ENCODE measurements at places on chromosomes 1 and 21. TPM values are rescaled to one million over a fixed set of nuclear protein-coding genes. Genes with fewer than 3 reads are reported as not detected.
A peak's percentile ranks its signal among the peaks of the same experiment; 100 is the strongest.

- no peak for DNase-seq
Measured at GRCh38 chr1:78408810-78409209, 82.0 kb upstream of the PTGFR start.

GRCh38 chr1:113205980-113206766 is 133.2 kb downstream of the LRIG2 start:
- DNase-seq, result no peak

- DNase-seq, result no peak
Measured at GRCh38 chr1:111470596-111470995, 3.2 kb upstream of the C1orf162 start.

GRCh38 chr1:150018165-150018564 is 7.6 kb upstream of the OTUD7B start:
- DNase-seq, result no peak

DNA sequence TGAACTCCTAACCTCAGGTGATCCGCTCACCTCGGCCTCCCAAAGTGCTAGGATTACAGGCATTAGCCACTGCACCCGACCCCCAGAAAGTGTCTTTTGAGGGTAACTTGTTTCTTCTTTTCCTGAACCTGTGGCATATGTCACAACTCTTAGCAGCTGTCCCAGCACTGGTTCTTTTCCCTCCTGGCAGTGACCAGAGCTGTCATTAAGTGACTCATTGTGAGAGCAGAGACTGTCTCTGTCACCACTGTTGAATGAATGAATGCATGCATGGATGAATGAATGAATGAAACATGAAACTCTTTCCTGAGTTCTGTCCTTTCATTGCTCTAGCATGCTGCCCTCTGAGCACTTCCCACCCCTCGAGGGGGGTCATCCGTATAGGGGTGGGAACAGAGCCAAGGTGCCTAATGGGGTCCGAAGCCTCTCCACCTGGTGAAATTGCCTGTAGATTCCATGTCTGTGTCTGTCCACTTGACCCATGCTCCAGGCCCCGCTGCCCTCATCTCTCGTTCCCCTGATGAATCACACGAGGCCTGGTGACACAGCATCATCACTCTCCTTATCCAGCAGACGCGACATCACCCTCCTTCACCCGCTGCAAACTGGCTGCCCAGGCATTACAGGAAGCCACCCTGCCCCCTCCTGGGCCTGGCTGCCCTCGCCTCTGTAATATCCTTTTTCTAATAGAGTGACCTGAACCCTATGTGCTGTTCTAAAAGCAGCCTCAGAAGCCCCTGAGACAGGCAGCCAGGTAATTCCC is 75.0 kb downstream of the IGSF21 start:
- peak; percentile 40 for DNase-seq

KDF1 gene
- total RNA-seq, result not detected

DNA sequence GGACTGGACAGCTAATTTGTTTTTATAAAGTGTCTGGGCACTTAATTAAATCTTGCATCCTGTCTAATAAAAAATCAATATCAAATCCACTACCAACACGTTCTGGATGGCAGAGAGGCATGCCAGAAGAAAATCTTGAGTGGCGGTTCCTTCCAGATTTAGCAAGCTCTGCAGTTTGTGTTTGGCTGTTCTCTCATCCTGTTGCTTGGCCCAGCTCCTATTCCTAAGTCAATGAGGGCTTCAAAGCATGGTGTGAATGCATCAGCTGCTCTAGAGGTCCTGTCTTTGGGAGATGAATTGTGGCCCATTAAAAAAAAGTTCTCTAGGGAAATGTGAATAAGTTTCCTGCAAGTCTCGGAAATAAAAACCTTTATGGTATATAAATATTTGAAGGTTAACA is 90.3 kb downstream of the DISC1 start:
- no peak for DNase-seq

SPRR1A gene
- not detected for total RNA-seq

- DNase-seq, result no peak
Measured at GRCh38 chr1:46133781-46134350, 1.4 kb upstream of the PIK3R3 start.

GRCh38 chr1:62425041-62425440 is 11.8 kb upstream of the USP1 start:
- DNase-seq, result no peak

DNA sequence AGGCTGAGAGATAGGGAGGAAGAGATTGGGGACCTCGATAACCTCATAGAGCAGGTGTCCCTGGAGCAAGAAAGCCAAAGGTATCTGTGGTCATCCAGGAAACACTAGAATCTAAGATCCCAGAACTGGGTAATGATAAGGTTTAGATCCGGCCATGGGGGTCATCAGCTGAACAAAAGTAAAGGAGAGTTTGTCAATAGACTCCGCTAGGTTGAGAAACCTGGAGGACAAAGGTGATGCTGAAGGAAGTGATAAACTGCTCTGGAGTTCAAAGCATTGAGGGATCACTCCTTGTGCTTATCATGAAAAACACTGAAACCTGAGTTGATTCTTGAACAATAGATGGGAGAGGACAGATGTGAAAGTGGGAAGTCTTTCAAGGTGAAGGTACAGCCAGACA is 59.5 kb upstream of the SLC2A1 start:
- DNase-seq, result no peak

GRCh38 chr21:45901061-45901690 is 80.4 kb upstream of the COL6A1 start:
- no peak for DNase-seq

GRCh38 chr1:63148825-63149645 is 173.3 kb upstream of the FOXD3 start:
- DNase-seq, result no peak

- DNase-seq, result no peak
Measured at GRCh38 chr1:92933459-92933858, 27.8 kb downstream of the DIPK1A start.

- no peak for DNase-seq
Measured at GRCh38 chr1:245205396-245205795, 50.6 kb downstream of the KIF26B start.

DNA sequence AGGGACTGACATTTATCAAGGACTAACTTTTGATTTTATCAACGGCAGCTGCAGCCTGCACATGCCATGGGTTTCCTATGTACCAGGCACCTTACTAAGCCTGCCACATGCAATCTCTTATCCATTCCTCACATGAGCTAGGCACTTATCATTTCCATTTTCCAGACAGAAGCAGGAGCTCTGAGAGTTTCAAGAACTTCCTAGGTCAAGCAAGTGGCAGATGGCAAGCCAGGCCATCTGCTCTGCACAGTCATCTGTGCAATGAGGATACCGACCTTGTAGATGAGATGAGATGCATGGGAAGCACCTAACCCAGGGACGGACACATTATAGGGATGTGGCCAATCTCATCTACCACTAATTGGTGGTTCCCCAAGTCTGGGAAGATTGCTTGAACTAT is 339.4 kb upstream of the USP24 start:
- DNase-seq, result no peak

GRCh38 chr1:10444248-10444647 is 5.6 kb upstream of the CORT start:
- DNase-seq, result no peak

NUAK2 gene
- total RNA-seq, result 0.85 TPM

DNA sequence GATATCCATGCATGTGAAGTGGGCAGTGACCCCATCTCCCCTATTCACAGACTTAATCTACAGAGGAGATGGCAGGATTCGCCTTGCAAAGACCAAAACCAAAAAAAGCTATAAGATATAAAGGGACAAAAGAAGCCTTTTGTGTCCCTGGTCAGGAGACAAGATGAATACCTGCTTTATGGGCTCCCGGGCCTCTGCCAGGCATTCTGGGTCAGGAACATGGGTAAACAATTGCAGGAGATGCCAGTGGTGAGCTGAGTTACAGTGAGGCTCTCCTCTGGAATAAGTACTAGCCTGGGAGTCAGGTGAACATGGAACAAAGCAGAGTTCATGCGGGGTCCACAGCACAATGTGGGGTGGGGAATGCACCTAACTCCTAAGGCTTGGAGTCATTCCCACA is 4.7 kb downstream of the SLC9A1 start:
- no peak for DNase-seq

DNA sequence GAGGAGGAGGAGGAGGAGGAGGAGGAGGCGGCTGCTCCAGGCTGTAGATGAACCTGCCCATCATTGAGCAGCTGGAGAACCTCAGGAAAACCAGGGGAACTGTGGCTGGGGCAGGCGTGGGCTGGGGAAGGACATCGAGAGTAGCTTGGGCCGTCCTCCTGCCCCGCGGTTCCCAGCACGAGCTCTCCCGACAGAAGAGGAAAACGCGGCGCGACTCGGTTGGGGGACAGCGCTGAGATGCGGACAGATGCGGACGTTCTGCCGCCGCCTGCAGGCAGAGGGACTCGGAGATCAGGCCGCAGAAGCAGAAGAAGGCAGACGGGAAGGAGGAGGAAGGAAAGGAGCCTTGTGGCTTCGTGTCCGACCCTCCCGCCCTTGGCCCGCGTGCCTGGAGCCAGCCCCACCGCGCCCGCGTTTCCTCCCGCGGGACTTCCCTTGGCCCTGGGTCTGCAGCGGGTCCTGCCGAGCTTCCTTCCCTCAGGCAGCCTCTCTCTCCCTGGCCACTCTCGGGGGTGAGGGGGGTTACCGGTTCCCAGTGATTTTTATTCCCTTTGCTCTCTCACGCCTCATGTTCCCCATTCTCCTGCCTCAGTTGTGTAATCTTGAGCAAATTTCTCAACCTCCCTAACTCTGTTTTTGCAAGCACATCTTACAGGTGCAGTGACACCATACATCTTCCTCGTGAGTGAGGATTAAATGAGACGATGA is 1.7 kb upstream of the TNFRSF9 start:
- peak; percentile 79 for DNase-seq

PLEKHA6 gene
- total RNA-seq, result 4.9 TPM

DNA sequence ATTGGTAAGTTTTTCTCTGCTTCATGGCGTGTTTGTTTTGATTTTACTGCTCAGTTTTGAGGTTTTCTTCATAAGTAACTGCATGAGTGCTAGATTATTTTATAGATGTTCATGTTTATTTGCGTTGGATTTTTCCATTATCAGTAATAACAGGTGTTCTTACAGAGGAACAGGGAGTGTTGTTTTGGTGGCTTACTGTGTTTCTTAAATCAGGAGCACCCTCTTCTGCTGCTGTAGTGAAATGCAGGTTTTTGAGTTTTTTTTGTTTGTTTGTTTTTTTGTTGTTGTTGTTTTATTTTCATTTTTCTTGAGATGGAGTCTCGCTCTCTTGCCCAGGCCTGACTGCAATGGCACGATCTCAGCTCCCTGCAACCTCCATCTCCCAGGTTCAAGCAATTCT is 32.6 kb downstream of the CTBS start:
- no peak for DNase-seq

KPNA6 gene
- total RNA-seq, result 26.1 TPM

- no peak for DNase-seq
Measured at GRCh38 chr1:77057994-77058585, 161.1 kb downstream of the PIGK start.

THEM5 gene
- not detected for total RNA-seq

DNA sequence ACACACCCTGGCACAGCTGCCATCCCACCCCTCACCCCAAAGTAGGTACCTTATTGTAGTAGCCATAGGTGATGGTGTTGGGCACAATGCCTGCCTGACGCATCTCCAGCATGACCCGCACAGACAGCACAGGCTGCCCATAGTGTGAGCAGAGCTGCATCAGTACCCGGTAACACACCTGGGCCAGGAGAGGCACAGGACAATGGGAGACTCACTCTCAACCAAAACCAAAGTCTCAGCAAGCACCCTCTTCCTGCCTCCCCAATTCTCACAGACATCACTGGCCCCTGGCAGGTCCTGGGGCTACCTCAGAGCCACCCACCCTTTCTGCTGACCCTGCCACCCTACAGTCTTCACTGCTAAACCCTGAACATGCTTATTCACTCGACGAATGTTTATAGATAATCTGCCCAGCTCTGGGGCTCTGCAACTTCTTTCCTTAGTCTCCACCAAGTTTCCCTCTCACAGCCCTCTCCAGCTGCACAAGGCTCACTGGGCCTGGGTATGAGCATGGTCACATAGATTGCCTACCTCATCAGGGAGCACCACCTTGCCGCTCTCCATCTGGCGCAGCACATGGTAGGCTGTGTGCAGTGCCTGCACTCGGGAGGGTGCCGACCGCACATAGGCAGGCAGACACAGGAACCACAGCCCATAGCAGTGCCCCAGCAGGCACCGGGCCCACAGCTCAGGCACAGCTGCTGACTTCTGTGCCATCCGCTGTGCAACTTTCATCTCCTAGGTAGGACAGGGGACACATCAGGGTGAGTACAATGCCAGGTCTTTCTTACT is 10.3 kb downstream of the DENND4B start:
- DNase-seq, result no peak

DNA sequence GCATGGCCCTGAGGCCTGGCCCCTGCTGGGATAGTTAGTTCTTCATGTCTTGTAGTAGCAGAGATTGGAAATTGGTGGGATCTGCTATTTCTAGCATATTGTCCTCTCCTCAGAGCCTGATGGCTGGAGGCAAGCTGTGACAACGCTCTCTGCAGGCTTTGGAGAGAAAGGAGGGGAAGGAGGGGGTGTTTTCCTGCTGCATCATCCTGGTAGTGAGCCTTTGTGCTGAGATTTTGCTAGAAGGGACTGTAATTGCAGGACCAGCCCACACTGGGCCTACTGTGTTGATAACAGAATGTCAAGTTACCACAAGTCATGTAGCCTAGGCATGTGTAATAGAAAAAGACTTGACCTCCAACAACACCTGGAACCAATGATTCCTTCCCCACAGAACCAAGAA is 351.0 kb downstream of the SIPA1L2 start:
- no peak for DNase-seq

DNA sequence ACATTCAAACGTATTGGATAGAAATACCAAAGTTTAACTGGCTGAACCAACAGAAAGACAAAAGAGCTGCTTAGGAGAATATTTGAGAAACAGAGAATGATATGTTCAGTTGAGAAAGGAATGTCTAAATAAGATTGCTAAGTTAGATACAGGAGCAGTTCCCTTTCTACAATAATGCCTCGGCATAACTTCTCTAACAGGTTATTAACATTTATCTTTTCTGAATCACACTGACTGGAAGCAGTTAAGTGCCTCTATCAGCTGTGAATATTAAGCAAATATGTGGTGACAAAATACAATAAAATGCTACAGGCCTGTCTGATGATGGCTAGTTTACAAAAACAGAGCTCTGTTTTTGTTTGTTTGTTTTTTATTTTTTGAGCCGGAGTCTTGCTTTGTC is 121.9 kb downstream of the KCNK1 start:
- DNase-seq, result no peak

NBPF4 gene
- total RNA-seq, result not detected

DNA sequence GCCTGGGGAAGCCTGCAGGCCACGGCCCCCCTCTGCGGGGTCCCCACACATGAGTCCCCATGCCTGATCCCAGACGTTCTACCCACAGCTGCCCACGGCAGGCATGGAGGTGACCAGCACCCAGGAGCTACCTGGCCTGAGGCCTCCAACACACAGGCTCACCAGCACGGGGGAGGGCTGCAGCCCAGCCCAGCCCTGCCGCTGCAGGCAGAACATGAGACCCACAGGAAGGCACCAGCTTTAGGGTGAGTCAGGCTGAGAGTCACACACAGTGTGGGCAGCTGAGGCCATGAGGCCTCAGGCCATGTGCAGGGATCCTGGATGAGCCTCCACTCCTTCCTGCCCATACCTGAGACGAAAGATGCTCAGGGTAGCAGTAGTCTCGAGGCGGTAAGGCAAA is 121.1 kb downstream of the PSMG1 start:
- DNase-seq, result no peak

PLA2G2C gene
- not detected for total RNA-seq

DDR2 gene
- total RNA-seq, result 77.9 TPM

CORT gene
- not detected for total RNA-seq

LAMC1 gene
- 166 TPM for total RNA-seq

All from ascending aorta (tissue), 2 donors.